ENCODE measurements at places on chromosomes 5 and 9. TPM values are rescaled to one million over a fixed set of nuclear protein-coding genes. Genes with fewer than 3 reads are reported as not detected.

The SLC1A1 gene
- 16.8 TPM for total RNA-seq

DNA sequence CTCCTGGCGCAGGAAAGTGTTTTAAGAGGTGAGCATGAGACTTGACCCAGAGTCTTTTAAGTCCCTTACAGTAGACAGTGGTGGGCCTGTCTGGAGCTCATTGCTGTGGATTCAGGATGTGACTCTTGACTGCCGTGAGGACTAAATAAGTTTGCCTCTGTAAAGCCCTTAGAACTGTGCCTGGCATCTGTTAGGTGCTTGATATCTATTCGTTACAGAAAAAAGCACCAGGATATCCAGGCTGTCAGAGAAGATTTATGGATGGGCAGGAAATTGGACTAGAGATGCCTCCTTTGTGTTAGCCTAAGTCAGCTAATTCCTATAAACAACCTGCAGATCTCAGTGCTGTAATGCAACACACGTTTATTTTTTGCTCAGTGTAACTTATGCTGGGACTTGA, 12.6 kb downstream of the ERGIC1 start:
- DNase-seq: no peak

DNA sequence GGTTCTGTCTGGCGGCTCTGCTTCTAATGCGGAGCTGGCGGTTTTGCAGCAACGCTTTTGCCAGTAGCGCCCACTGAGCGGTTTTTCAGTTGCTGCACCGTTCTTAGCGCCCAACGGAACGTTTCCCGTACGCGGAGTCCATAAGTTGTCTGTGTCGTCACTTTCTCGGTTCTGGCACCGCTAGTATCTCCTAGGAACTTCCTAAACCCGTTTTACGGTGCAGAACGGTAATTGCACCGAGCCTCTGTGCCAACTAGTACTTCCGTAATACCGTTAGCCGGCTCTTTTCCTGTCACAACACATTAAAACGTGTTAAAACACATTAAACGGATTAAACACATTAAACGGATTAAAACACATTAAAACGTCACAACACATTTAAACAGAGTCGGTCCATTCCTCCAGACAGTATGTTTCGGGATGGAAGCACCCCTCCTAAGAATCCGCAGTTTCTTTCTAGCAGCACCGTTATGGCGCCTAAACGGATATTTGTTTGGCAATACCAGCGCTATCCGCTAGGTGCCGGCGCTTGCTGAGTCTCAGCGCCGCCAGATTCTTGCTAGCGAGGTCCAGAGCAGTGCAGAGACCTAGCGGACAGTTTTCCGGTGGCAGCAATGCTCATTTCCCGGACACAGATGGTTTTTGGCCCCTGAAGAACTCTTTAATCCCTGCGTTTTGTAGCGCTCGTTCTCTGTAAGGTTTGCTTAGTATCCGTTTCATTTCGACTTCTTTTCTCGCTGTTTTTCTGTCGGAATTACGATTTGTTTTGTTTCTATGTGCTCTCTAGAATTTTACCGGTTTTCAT, 45.4 kb downstream of the ANXA2R start:
- peak; percentile 88 for DNase-seq

DNA sequence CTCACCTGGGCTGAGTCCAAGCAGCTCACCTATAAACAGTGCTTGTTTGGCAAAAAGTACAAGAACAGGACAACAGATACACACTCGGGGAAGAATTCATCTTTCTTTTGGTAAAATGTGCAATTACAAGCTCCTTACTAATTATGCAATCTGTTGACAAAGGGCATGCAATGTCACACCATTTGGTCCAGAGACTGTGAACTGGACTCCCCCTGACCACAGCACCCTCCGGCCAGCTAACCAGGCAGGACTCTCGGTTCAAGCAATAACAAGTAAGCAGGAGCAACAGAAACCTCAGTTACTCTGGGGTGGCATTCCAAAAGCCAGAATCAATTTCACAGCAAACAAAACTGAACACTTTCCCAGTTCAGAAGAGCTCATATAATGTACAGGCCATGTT, 113.8 kb downstream of the GNAQ start:
- DNase-seq: no peak

DNA sequence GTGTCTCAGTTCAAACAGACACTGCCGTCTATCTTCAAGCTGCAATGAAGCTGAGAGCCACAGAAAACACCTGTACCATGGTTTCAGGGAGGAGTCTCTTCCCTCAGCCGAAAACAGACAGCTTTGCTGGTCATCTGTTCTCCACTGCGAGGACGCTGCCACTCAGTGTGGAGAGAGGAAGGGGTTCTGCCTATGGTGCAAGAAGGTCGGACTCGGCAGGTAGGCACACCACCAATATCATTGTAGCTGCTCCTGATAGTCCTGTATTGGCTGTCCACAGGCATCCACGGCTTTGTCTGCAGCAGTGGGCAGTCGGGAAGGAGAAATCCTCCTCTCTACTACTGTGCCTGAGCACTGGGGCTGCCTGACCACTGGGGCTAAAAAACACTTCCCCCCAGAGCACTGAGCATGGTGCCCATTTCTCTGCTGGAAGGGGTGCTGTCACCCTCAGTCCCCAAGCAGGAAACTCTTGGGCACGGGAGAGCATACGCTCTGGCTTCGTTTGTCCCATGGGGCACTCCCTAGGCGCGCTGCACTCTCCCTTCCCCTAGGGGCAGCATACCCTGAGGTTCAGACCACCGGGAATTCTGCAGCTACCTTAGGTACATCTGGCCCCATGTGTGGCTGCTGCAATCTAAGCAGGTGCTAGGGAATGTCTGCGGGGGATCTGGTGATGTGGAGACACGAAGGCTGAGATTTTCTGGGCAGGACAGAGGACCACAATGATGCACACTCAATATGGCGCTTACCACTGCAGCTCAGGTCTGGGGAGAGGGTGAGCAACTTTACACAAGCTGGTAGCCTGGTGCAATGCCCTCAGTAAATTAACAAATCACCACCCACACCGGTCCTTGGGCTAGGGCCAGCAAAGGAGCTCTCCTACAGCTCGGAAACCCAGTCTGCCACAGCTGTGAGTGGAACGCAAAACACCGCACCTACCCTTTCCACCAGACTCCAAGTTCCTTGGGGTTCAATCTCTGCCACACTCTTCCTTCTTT, 880.9 kb upstream of the SEMA6A start:
- DNase-seq: peak; percentile 61

DNA sequence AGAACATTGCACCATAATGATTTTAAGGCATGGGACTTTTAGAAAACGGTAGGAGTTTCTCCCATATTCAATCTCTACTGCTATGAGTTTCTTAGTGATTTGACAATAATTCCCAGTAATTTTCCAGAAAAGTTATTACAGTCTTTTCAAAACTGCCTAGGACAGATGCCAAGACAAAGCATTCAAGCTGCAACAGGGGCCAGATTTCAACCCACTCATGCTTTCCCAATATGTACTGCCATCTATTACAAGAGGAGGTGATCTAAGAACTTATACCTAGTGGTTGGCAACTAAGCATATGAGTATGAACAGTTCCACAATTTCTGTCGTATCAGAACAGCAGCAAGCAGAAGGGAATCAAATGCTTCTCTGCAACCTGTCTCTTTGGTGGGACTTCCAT, 95.1 kb upstream of the TMED7 start:
- no peak for DNase-seq

- no peak for DNase-seq
Measured at GRCh38 chr5:36704131-36704530, 97.7 kb downstream of the SLC1A3 start.
